ENCODE measurements at places on chromosomes 6 and 20.

DNA sequence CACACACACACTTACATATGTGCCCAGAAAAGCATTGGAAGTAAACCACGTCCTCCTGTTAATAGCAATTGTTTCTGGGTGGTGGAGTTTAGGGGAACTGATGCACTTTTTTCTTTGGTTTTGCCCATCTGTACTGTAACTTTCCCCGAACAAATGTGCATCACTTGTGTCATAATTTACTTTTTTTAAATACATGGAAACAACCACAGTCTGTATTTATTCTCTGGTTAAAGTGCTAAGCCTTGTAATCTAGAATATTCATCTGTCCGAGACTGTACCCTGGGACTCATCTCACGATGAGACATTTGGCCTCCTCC lies 61.5 kb upstream of the CD93 start:
- no peak for DNase-seq

DNA sequence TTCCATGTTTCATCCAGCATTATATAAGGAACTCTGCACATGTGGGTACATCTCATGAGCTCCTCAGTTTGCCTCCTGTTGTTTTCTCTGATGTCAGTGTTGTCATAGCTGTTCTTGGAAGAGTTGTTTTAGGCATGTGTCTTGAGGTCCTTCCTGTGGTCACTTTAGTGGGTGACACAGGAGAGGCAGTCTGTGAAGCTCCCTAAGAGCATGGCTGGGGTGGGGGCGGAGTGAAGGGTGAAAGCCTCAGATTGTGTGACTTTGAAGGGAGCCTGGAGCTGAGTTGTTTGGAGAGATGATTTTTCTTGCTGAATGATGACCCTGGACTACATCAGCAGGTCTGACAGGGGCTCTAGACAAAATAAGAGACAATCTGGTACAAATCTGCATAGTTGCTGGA lies 37.7 kb downstream of the PPP1R14C start:
- no peak for DNase-seq

DNA sequence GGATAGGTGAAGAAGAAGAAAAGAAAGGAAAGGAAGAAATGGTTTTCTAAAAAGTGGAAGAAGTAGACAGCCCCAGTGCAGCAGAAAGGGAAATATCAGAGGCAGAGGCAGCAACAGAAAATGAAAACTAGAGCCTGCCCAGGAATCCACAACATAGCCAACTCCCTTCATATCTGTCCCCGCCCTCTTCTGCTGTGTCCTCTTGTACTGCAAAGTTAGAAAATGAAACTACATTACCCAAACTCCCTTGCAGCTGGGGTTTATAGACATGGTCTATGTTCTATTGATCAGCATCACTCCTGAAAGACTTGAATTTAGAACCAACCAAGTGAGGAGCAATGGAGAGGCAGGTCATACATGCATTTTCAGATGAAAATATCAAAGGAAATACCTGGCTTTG lies 200.5 kb upstream of the PHACTR1 start:
- DNase-seq, result no peak

GRCh38 chr6:35072051-35072697 lies 69.0 kb downstream of the TCP11 start:
- DNase-seq, result no peak

GRCh38 chr6:105608711-105609374 lies 206.0 kb upstream of the PREP start:
- DNase-seq, result no peak

DNA sequence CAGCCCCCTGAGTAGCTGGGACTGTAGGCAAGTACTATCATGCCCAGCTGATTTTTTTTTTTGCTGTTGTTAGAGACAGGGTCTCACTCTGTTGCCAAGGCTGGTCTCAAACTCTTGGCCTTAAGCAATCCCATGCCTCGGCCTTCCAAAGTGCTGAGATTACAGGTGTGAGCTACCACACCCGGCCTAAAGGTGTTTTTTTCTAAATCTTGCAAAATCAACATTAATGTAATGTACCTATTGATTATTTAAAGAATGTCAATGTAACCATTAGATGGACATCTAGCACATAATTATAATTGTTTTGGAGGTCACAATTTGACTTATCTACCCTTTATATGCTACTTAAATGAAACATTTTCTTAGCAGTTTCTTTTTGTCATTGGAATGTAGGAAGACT lies 126.1 kb downstream of the PHACTR1 start:
- DNase-seq, result no peak

DNA sequence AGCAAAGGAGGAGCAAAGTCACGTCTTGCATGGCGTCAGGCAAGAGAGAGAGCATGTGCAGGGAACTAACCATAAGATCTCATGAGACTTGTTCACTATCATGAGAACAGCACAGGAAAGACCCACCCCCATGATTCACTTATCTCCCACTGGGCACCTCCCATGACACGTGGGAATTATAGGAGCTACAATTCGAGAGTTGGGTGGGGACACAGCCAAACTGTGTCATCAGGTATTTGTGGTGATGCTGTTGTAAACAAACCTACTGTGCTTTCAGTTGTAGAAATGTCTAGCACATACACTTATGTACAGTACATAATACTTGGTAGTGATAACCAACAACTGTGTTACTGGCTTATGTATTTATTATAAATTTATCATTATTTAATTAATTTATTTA lies 128.3 kb downstream of the UTRN start:
- DNase-seq, result no peak

- DNase-seq, result peak; percentile 41
These were observed 1.9 kb upstream of the TBX18 start for GRCh38 chr6:84766118-84766798.

DNA sequence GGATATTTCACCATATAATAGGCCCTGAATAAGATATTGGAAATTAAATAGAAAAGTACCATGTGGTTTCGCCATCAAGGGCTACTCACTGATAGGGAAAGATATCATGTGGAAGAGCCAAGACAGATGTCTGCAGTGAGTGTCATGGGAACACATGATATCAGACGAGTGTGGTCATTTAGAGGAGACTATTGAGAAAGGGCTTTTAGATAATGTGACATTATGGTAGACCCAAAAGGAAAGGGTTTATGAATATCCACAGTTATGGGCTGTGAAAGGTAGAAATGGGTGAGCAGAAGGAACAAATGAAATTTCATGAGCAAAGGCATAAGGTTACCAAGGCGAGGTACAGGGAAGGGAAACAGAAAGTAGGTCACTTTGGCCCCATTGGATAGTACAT lies 182.3 kb upstream of the PRSS16 start:
- DNase-seq, result no peak
